ENCODE measurements at places on chromosomes 1 and 21.

- DNase-seq = no peak
Measured at GRCh38 chr1:239386453-239387303, at the start of gene CHRM3. TSS of gene CHRM3 (plus strand) at chr1:239386568. CDS start at chr1:239907452, 520,884 bp downstream.

DNA sequence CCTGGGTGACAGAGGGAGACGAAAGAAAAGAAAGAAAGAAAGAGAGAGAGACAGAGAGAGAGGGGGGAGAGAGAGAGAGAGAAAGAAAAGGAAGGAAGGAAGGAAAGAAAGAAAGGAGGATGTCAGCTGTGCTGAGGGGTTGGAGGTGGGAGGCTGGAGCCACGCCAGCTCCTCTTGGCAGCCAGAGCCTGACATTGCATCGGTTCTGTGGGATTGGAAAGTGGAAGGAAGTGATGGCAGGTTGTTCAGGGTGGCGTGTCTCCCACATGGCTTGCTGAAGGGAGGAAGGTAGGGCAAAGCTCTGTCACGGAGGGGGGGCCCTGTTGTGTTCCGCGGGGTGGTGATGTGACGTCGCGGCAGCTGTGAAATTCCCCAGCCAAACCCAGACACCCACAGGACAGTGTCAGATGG is 30.7 kb downstream of the EIF2D start:
- no peak for DNase-seq

DNA sequence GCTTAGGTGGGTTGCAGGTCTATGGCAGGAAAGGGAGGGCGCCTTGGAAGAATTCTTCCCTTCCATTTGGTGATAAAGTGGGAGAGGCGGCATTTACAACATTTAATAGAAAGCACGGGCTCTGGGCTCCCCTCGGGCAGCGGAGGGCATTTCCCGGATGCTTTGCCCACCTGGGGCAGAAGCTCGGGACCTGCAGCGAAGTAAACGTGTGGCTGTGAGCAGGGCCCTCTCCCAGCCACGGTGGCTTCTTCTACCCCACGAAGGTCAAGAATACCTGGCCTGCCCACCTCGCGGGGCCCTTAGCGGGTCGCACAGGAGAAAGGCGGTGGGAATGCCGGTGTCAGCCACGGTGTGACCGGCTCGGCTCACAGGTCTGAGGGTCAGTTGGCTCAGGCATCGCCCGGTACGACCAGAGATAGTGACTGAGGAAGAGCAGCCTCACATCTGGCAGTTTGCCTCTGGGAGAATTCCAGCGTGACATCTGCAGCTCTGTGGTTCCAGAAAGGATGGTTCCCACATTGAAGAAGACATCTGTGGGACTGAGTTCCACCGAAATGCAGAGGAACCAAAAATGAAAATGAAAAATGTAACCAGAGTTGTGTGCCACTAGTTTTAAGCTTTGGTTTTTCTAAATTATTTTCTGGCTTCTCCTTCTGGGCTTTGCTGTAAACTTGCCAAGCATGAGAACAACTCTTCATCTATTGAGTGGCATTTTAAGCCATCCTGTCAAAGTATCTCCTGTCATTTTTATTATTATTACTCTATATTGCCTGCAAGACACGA is 720 bp upstream of the F3 start:
- DNase-seq = no peak

DNA sequence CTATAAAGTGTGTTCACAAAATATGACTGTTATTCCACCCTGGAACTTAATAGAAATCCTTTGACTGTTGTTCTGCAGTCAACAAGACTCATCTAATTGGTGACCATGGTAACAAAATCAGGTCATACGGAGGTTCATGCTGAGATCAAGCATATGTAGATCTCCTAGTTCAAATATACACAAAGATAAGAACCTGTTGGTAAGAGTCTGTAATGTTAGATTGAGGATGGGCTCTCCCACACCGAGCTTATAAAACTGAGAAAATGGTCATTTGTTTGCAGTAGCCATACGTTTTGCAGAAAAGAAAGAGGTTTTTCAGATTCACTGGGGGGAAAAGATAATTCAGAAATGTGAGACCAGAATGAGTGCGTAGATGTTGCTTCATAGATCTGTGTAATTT is 468.1 kb downstream of the RPS6KC1 start:
- no peak for DNase-seq

GRCh38 chr1:227924833-227925574 is 22.7 kb downstream of the WNT9A start:
- DNase-seq = no peak

DNA sequence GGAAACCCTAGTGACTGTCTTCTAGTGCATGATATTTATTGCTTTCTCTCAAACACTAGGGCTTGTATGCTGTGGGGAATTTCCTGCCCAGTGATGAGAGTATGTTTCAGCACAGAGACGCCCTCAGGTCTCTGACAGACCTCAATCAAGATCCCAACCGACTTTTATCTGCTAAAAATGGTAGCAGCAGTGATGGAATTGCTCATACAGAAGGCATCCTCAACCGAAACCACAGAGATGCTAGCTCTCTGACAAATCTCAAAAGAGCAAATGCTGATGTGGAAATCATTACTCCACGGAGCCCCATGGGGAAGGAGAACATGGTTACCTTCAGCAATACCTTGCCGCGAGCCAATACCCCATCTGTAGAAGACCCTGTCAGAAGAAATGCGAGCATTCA is 41.3 kb downstream of the PLPPR4 start:
- DNase-seq = no peak

DNA sequence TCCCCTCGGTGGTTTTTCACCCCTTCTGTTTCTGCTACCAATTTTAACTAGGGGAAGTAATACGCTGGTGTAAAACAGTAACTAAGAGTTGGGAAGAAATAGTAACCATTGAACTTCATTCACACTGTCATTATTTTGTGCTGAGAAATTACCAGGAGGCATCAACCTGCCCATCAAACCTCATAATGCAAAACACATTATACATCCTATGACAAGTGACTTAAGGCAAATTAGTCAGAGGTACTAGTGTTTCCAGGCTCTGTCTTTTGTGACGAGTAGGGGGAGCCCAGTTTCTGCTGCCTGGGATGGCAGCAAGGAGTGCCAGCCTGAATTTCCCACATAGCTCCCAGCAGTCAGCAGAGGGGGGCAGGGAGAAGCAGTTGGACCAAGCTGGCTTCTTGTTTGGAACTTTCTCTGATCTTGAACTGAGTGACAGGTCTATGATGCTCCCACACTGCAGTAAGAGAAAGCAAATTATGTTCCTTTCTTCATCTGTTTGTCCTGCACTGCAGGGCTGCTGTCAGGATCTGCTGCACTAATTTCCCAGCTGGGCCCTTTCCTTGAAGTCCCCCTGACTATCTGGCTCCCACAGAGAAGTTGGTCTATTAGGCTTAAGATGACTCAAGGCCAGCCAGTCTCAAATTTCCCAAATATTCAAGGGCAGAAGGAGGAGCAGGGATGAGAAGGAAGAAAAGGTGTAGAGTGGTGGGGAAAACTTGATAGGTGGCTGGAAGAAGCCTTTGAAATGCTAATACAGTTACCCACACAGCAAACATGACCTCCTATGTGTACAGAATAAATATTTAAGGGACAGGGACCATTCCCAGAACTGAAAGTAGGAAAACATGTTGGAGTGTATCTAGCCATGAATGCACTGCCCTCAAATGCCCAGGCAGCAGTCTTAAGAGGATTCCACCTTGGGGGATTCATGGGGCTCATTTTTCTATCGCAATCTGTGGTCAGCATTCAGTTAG is 322.8 kb downstream of the SEC16B start:
- no peak for DNase-seq

DNA sequence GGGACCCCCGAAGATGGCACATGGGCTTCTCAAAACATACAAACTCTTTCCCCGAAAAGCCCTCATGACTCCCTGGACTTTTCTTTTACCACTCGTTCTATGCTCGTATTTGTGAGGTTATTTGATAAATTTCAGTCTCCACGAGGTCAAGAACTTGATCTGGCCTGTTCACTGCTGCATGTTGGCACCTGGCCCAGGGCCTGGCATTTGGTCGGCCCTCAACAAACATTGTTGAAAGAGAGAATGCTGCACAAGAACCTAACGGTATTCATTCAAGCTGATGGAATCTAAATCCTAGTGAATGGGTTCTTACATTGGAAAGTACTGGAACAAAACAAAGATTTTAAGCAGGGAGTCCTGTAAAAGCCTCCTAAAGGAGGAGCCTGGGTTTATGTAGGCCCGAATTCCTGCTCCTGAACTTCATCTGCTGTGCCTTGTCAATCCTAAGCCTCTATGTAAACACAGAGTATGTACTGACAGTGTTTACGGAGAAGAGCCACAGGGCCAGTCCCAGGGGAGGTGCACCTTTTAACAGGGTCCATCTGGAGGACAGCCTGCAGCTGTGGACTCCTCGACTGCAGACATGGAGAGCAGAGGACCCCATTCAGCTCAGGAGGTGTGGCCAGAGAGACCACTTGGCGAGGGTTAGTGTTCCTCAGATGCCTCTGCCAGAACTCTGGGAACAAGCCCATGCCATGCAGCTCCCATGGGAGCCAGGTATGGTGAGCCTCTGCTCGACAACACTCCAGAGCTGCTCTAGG is 46.9 kb downstream of the L1TD1 start:
- DNase-seq = no peak

- DNase-seq = no peak
Measured at GRCh38 chr1:210264496-210265380, 32.1 kb downstream of the SERTAD4 start.

- DNase-seq = no peak
Measured at GRCh38 chr1:15676010-15676409, 8.1 kb upstream of the PLEKHM2 start.

- DNase-seq = no peak
Measured at GRCh38 chr1:202046227-202046626, 35.8 kb downstream of the ELF3 start.

GRCh38 chr1:77996734-77997133 is 8.0 kb upstream of the DNAJB4 start:
- no peak for DNase-seq

GRCh38 chr1:67031121-67031858 is 22.7 kb downstream of the SLC35D1 start:
- DNase-seq = no peak

DNA sequence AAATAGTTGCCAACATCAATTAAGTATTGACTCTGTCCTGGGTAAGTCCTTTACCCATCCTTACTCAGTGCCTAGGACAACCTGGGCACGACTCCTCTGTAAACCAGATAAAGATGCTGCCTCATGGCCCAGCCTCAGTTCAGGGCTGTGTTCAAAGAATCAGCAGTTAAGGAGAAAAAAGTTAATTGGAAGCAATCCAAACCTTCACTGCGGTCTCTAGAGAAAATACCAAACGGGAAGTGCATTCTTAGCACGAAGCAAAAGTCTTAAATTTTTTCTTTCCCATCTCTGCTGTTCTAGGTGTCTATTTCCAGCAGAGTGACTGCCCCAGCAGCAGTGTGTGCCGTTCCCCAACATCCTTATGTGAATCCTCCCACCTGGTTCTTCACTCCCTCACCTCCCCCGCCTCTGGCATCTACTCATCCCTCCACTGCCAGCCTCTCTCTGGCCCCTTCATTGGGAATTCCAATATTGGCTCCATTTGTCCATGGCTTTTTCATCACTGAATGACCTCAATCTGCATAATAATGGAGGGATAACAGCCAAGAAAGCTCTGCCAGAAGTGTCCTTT is 23.2 kb downstream of the KANK4 start:
- DNase-seq = no peak

GRCh38 chr1:68111519-68112436 is 61.4 kb upstream of the DIRAS3 start:
- no peak for DNase-seq

DNA sequence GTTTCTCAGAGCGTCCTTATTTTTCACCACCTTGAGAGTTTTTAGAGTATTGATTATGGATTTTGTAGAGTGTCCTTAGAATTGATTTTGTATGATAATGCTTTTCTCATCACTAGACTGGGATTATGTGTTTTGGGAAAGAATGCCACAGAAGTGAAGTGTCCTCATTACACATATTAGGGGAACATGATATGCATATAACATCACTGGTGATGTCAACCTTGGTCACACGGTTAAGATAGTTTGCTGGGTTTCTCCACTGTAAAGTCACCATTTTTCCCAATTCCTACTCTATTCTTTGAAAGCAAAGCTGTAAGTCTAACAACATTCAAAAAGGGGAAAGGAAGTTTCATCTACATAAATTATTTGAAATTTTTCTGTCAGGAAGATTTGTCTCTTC is 39.6 kb upstream of the PALMD start:
- DNase-seq = no peak

- no peak for DNase-seq
Measured at GRCh38 chr21:17491716-17492414, 21.0 kb upstream of the CXADR start.

- no peak for DNase-seq
Measured at GRCh38 chr1:28064064-28064463, 24.3 kb downstream of the EYA3 start.

DNA sequence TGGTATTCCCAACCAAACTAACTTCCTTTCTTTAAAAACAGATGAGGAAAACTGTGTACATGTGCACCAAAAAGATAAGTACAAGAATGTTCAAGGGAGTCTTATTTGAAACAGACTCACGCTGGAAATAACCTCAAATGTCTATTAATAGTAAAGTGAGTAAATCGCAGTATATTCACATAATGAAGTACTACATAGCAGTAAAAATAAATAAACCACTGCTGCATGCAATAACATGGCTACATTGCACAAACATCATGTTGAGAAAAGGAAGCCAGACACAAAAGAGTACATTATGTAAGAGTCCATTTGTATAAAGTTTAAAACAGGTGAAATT is 5.2 kb upstream of the DENND2D start:
- no peak for DNase-seq

- DNase-seq = no peak
Measured at GRCh38 chr1:14282707-14283106, 315.8 kb upstream of the KAZN start.

- DNase-seq = no peak
Measured at GRCh38 chr1:115428676-115429075, 90.6 kb upstream of the NGF start.

DNA sequence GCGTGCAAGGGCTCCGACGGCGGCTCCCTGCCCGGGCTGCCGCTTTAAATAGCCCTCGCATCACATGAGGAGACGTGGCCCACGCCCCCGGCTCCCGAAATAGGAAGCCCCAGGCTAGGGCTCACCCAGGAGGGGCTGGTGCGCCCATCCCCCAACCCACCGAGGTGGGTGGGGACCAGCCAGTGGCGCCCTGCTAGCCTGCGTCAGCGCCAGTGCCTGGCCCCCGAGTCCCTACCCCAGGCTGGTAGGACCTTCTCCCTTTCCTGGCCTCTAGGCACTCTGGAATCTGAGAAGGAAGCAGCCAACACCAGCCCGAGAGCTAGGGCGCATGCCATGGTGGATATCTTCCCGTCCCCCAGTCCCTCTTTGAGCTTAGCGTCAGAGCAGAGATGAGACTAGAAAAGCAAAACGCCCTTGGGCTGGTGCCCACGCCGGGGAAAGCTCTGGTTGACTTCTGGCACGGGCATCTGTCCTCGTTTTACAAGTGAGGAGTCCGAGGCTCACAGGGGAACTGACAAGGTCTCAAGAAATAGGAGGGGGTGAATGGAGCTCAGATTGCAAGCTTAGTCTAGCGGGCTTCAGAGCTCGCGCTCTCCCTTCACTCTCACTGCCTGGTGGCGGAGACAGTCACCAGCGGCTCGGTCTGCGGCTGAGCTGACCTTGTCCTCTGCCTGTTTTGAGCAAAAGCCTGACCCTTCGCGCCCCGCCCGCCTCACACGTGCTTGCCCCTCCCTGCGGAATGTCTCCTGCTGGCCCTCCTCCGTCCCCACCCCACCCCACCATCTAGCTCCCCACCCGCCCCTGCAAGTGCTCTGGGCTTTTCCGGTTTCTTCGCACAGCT is at the start of gene FABP3:
Gene FABP3, minus strand, starts transcription at position 21 of the 841 bp plus-strand sequence. CDS start 62 bp downstream, outside the sequence.
- no peak for DNase-seq
